ENCODE measurements at places on chromosomes 16 and 17. TPM values are rescaled to one million over a fixed set of nuclear protein-coding genes. Genes with fewer than 3 reads are reported as not detected.

GRCh38 chr17:11251561-11252107 lies 10.6 kb downstream of the SHISA6 start:
- DNase-seq = no peak

DNA sequence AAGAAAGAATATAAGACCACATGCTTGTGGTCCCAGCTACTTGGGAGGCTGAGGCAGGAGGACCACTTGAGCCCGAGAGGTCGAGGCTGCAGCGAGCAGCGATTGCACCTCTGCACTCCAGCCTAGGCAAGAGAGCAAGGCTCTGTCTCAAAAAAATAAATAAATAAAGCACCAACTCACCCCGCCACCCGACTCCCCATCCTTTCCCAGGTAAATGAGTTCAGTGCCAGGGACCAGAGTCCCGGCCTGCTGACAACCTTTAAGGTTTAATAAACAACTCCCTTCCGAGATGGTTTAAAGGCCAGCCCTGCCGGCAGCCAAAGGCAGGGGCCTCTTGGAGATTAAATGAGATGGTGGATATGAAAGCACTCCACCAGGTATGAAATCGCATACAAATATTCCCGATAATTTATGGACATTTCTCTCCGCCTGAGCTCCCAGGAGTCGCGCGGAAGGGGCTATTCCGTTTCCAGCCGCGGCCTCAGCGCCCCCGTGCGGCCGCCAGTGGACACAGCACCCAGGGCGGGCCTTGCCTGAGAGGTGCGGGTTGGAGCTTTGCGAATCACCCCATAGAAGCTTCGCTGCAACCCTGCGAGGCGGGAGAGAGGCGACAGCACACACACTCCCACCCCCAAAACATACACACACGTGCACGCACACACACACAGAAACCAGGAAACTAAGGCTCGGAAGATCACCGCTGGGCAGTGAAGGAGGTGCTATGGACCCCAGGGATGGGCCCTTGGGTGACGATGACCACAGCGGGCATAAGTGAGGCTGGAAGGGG lies 4.0 kb upstream of the RPL38 start:
- DNase-seq = peak; percentile 84

GRCh38 chr16:29903590-29903989 lies 3.3 kb downstream of the ASPHD1 start:
- DNase-seq = no peak

The FAM20A gene
- total RNA-seq = 4.6 TPM

- no peak for DNase-seq
Observed at GRCh38 chr16:66121466-66121865, 245.0 kb upstream of the CDH5 start.

The RBFOX1 gene
- total RNA-seq = 68.4 TPM

All from Right ventricle myocardium inferior (tissue), 1 donor.